ENCODE measurements at places on chromosomes 12 and 14.

- DNase-seq: no peak
These were observed 31.9 kb upstream of the ZFP36L1 start for GRCh38 chr14:68824517-68825347.

DNA sequence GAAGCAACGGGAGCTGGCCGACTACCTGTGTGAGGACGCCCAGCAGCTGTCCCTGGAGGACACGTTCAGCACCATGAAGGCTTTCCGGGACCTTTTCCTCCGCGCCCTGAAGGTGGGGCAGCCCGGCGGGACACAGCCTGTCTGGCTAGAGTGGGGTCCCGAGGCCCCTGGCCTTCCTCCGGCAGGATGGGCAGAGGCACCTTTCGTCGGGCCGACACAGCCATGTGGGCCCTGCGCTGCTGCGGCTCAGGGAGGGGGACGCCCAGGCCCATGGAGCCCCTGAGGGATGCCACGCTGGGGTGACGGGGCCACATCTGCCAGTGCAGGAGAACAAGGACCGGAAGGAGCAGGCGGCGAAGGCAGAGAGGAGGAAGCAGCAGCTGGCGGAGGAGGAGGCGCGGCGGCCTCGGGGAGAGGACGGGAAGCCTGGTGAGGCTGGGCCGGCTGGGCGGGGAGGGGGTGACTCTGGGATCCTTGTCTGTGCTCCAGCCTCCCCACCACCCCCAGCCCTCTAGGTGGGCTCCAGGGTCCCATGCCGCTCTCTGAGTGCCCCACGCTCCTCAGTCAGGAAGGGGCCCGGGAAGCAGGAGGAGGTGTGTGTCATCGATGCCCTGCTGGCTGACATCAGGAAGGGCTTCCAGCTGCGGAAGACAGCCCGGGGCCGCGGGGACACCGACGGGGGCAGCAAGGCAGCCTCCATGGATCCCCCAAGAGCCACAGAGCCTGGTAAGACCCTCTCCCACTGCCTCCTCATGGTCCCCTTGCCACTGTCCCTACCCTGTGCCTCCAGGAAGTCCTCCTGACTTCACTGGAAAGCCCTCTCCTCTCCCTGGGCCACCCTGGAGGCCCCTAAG, 10.9 kb upstream of the ADSS1 start:
- DNase-seq: no peak

DNA sequence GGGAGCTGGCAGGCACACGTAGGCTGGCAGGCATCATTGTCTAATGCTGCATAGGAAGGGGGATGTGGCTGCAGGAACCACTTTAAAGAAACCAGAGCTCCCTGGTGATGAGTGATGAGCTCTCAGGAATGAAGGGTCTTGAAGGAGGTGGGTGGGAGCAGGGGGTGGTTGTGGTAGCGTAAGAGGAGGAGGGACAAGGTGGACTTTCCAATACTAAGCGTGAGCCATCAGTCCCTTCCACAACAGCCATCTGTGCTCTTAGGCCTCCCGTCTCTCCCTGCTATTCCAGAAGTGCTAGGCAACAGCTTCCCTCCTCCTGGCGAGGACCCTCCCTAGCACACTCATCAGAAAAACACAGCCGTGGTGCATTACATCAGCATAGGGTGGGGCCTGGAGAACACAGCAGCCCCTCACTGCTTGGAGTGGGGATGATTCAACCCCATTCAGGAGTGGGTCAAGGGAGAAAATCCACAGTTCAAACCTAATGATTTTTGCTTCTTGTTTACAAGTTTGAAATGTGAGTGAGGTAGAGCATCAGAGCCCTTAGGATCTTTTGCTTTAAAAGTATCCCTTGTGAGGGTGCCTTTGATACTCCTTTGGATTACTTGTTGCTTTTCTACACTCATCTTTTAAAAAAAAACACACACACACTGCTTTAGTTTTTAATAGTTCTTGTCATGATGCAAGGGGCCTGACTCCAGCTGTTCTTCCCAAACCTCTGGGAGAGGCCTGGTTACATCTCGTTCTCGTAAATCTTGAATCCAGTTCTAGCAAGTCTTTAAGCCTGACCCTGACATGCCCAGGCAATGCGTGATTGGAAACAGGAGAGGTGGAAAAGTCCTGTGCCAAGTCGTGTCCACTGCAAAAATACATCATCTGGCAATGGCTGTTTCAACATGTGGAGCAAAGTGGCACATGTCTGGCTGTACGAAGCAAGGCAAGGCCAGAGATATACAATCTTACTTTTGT, 356.4 kb upstream of the DDHD1 start:
- no peak for DNase-seq

- no peak for DNase-seq
These were observed 24.3 kb downstream of the UBR7 start for GRCh38 chr14:93231129-93231979.

GRCh38 chr12:96401076-96401871, 1.0 kb upstream of the CDK17 start:
- DNase-seq: no peak

- no peak for DNase-seq
These were observed 111.6 kb downstream of the RIN3 start for GRCh38 chr14:92625213-92625612.

- no peak for DNase-seq
These were observed 172.3 kb upstream of the NOS1 start for GRCh38 chr12:117533687-117534086.

DNA sequence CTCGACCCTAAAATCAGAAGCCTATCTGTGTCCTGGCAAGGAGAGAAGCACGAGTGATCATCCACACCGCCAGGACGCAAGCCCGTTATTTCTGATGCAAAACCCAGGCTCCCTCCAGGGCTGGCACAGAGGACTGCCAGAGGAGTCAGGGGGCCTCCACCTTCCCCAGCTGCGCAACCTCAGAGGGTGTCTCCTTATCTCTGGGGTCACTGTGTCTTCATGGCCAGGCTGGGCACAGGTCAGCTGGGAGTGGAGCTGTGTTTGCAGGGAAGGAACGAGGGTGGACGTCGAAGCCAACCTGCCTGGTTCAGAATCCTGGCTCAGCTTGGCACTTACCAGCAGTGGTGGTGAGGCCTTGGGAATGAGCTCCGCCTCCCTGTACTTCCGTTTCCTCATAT, 12.0 kb upstream of the SERPINA3 start:
- DNase-seq: no peak

DNA sequence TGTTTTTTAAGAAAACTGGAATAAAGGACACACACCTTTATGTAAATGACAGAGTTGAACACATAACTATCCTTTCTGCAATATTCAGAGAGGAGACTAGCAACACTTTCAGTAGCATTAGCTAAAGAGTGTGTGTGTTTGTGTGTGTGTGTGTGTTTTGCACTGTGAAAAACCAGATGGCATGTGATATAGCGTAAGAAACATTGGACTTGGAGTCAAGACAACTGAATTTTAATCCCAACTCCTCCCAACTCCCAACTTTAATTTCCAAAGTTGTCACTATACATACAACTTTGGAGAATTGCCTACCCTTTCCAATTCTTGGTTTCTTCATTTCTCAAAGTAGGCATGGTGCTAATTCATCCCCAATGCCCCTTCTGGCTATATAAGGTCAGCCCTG, 347.8 kb downstream of the KCNH5 start:
- no peak for DNase-seq

DNA sequence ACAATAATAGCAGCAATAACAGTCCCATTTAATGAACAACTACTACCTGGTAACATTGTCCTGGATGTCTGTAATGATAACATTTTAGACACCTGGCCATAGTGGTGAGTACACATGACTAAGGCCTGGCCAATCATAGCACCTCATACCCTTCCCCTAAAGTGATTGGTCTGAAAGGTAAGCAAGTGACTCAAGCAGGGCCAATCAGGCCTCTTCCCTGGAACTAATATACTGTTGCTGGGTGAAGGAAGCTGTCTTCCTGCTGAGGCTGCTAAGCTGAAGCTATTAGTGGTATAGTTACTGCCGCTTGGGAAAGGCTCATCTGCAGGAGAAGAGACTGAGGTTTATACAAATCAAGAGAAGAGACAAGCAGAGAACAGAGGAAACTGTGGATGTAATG, 18.7 kb upstream of the NOS1 start:
- no peak for DNase-seq

DNA sequence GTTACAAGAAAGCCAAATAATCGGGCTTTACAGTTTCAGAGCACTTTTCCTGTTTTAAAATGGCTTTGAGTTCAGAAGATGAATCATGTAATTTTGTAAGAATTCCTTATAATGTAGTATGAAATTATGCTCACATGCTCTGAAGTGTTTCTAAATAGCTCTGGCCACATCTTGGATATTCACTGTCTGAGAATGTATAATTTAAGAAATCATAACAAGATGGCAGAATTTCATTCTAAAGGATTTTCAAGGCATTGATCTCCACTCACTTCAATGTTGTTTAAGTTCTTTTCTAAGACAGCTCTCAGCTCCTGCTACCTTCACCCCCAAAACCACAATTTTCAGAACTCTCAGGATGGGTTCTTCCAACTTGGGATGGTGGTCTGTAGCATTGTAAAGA, 180.1 kb downstream of the DACT1 start:
- no peak for DNase-seq

DNA sequence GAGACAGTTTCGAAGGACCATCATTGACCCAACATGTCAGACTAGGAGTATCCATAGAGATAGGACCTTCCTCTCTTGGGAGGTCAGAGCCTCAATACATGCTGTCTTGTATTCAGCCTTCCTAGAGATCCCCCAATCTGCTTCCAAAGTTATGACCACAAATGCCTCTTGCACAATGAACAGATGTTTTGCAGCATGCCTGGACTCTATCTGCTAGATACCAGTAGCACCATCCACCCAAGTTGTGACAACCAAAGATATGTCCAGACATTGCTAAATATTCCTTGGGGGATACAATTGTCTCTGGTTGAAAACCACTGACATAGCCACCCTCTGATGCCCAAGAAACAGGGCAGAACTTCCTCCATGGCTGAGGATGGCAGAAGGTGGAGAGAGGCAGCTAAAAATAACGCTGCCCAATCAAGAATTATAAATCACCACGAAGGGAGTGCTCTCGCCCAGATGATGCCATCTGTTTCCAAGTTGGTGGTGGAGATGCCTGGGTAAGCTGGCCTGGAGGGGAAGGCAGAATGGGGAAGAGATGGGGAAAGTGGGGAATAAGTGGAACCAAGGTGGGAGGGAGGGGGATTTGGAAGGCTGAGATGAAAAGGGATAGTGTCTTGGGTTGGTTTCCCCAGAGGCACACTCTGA, 42.9 kb upstream of the NOS1 start:
- no peak for DNase-seq

DNA sequence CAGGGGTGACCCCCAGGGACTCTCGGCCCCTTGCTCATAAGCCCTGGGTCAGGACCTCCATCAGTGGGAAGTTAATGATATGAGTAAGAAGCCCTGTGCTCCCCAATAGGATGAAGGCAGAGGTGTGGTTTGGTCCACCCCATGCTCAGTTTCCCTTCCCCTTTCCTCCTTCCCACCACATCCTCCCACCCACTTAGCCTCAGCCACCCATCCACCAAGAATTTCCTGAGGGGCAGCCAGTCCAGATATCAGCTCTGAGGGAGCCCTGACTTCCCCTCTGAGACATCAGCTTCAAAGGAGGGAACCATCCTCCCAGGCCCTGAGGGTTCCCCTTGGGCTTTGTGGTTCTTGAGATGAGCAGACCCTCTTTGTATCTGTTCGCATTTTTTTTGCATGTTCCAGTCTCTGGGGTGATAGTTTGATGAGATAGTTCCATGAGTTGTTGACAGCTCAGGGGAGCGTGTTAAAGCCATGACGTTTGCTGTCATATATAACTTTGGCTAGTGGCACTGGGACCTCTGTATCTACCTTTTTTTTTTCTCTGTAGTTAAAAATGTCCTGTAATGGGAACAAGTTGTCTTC, 71.2 kb downstream of the LGMN start:
- no peak for DNase-seq

- no peak for DNase-seq
These were observed 26.7 kb downstream of the C12orf75 start for GRCh38 chr12:105357162-105357691.

DNA sequence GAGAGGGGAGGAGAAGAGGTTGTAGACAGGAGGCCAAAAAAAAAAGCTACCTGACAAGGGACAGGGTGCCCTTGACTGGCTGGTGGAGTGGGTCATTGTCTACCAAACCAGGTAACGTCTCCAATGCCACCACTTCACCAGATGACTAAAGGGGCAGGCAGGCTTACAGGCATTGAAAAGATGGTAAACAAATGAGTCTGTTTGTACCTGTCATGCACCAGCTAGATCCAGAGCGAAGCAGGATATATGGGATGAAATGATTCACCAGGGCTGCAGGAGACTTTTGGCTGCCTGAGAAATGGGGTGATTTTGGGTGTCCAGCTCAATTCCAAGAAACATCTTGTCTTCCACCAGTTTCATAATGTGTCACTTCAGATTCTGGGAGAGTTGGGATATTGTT, 4.0 kb downstream of the C12orf54 start:
- DNase-seq: no peak

DNA sequence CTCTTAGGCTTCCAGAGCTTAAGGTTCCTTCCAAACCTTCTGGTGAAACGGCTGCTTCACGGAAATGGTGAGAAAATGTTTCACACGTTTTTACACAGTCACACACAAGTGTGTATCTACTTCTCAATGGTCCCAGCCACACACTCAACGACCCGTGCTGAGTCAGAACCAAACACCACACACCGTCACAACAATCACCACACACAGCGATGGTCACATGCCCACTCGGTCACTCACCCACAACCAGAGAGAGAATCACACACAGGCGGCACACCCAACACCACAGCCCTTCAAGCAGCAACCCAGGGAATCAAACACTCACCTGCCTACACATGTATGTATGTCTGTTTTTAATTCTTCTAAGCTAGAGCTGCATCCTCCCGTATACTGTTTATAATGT, 12.6 kb upstream of the PLEKHD1 start:
- no peak for DNase-seq

DNA sequence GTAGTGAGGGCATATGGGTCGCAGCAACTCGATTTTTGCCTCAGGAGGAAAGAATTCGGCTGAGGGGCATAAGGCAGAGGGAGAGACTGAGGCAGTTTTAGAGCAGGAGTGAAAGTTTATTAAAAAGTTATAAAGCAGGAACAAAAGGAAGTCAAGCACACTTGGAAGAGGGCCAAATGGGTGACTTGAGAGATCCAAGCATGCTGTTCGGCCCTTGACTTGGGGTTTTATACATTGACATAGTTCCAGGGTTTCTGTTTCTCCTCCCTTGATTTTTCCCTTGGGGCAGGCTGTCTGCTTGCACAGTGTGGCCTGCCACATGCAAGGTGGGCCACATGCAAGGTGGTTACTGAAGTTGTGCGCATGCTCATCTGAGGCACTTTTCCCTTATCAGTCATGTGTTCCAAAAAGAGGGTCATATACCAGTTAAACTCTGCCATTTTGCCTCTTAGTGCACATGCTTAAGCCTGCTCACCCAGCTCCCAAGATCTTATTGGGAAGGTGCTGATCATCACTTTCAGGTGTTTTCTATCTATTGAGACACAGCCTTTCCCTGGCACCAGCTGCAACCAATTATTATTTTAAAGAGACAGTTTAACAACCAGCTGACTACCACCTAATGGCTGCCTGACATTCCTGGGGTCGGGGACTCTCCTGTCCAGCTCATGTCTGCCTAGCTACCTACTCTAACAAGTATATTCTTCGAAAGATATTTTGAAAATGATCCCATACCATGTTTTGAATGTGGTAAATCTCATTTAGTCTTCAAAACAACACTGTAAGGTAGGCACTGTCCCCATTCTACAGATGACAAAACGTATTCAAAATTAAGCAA, 19.9 kb downstream of the PTGER2 start:
- no peak for DNase-seq

- no peak for DNase-seq
These were observed 189.4 kb upstream of the FBXO33 start for GRCh38 chr14:39621678-39622077.

GRCh38 chr14:105474483-105475268, at the start of gene CRIP2:
Gene CRIP2 (plus strand): TSS chr14:105474821. CDS start chr14:105474863, 42 bp downstream.
- DNase-seq: no peak

All from esophagus squamous epithelium (tissue), 5 donors.